ENCODE measurements at places on chromosomes 4 and X.
A peak's percentile ranks its signal among the peaks of the same experiment; 100 is the strongest.

DNA sequence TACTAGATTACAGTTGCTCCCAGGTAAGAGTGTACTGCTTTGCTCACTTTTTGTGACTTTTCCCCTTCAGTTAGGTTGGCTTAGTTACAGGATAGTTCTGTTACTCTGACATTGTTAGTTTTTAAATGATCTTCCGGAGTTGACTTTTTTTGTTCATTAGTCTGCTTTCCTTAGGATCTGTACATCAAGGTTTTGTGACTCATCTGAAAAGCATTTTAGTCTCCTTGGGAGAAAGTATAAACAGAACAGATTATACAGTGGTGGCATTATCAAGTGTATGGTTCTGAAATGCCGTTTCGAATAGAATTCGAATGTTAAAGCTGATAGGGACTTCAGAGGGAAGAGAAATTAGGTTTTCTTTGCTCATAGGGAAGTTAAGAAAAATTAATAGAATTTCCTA, 63.3 kb downstream of the USP9X start:
- ATAC-seq: no peak

DNA sequence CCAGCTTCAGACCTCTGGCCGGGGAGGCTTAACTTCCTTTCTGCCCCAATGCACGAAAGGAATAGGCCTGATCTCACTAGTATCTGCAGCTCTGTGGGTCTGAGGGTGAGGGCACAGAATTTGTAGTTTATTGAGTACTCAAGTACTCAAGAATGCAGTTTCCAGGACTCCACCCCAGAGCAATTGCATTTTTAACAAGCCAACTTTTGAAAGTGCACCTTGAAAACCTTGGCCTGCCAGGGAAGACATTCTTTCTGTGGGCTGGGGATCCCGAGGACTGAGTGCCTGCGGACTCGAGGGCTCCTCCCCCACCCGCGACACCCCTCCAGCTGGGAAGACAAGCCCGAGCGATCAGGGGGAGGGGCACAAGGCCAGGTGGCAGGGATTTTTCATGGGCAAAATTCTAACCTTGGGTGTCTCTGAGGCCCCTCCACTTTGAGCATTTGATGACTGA, 22.4 kb downstream of the RS1 start:
- no peak for ATAC-seq

- ATAC-seq: no peak
Measured at GRCh38 chr4:142850478-142850877, 4.4 kb upstream of the INPP4B start.

DNA sequence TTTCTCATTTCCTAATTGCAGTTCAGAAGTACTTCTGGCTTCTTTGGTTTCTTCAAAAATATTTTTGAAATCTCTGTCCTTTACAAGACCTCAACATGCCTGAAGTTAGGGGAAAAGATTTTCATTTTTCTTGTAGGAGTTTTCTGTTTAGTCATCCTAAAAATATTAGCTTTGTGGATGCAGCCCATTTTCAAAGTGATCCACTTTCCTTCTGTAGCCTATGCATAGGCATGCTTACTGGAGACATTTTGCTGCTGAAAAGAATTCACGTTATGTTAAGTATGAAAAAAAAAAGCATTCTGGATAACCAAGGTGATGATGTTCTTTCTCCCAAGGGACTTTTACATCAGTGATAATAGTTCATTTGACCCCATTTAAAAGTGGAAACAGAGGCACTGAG, 245.6 kb downstream of the THOC2 start:
- no peak for ATAC-seq

DNA sequence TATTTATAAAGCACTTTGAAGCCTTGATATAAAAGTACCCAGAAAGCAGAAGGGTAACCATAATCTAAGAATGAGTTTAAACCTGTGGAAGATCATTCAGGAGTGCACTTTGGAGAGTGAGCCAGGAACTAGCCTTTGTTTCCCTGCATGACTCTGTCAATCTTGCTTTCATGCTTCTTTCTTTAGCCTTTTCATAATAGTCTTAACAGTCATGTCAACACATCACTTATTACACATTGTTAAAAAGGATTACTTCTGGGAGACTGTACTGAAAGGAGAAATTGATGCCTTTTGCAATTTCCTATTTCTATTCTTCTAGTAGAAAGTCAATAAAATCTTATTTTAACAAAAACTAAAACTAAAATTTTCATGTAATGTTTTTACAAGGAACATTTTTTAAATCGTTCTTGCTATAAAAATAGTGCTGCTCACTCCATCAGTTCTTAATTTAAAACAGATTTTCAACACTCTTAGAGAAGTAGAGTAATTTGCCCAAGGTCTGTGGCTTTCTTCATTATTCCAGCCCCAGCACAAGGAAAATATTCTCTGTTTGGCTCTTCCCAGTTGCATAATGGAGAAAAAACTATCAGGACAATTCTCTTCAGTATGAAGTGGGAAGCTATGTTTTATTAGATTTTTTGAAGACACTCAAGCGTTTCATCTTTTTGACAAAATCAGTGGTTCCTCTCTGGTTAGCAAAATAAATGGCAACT, 35.4 kb upstream of the SPP1 start:
- ATAC-seq: no peak

GRCh38 chrX:65993332-65993731, 46.5 kb downstream of the VSIG4 start:
- no peak for ATAC-seq

DNA sequence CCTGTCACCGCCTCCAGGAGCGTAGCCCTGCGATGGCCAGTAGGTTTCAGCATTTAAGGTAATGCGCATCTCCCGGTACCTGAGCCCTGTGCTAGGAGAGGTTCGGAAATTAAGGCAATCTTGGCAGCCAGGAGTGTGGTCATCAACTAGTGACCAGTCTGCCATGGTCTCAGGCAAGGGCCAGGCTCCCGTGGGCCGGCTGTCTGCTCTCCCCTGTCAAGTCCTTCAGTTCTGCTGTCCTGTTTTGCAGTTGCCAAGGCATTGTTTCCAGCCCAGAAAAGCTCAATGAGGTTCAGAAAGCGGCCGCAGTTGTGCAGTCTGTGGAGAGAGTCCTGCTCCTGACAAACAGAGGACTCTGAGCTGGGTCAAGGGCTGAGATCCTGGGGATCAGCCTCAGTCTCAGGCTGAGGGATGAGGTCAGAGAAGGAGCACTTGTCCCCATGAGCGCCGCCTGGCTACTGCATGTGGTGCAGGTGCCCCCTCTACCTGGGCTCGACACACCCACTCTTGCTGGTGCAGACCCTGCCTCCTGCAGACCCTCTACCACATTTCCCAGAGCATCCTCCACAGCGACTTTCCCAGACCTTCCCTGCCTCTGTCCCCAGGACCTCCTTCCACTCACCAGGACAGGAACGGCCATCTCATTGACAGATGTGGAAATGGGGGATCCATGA, 53.4 kb upstream of the PSAPL1 start:
- no peak for ATAC-seq

- ATAC-seq: no peak
Measured at GRCh38 chr4:96835991-96836390, 996.1 kb downstream of the PDHA2 start.

DNA sequence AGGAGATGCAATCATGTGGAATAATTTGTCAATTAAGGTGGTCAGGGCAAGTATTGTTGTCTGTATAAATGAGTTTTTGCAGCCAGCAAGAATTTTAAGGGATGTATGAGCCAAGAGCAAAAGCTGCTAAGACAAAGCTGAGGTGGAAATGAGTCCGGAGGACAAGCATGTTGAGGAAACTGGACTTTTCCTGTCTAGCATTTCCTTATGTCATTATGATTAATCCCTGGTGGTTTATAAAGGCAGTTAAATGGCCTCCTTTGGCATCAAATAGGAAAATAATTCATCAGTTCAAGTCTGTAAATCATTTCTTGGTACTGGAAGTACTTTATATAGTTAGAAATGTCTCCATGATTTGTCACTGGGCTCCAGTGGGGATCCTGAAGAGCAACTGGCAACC, 61.6 kb upstream of the TEX13A start:
- ATAC-seq: no peak

- ATAC-seq: no peak
Measured at GRCh38 chr4:20305976-20306375, 54.3 kb downstream of the SLIT2 start.

DNA sequence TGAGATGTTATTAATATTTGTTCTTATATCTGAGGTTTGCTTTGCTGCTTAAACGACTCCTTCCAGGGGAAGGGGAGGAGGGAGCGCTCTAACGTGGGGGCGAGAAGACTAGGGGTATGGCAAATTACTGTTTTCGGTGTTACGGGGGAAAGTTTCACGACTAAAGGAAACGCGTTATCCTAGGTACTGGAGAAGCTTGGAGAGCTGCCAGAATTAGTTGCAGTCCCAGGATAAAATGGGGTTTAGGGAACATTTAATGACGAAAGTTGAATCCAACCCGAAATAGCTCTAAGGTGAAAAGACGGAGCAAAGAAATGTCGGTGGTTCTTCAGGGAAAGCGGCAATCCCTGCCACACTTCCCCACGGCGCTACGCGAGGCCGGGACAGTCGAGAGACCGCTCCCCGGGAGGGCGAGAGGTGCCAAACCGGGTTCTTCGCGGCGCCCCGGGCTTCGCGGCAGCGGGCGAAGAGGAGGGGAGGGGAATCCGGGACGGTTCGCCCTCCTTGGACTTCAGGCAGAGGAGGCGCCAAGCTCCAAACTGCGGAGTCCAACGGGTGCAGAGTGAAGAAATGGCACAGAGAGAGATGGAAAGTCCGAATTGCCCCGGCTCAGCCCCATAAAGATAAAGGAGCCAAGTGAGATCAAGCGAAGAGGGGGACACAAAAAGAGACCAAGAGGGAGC, 724 bp downstream of the THOC2 start:
- peak; percentile 30 for ATAC-seq

DNA sequence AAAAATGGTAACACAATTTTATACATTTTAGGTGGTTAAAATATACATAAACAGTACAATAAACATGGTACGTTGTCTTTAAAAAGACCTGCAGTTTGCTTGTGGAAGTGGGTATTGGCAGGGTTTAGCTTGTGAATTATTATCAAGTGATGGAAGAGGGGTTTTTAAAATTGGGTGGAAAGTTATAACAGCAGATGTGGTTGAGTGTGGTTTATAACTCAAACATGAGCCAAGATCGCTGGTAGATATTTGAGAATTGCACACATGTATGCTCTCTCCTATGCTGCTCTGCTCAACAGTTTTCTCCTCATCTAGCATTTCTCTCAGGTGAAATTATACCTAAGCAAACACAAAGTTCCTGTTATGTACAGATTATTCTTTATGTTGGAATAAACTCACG, 14.0 kb downstream of the EPGN start:
- ATAC-seq: no peak

DNA sequence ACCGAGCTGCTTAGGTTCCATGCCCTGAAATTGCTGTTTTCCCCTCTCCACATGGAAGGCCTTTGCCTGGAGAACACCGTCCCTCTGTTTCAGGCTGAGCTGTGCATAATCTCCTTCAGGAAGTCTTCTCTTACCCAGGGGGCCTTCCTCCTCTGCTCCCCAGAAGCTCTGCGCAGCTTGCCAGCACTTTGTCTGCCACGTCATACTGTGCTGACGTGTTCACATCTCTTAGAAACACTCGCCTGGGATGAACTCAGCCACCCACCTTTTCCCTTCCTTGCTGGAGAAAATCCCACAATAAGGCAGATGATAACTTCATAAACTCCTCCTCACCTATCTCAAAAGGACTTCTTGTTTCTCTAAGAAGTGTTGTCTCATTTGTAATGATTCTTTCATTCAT, 110.7 kb downstream of the ARHGAP10 start:
- ATAC-seq: no peak

- peak; percentile 27 for ATAC-seq
Measured at GRCh38 chr4:152101556-152102435, 341.0 kb upstream of the GATB start.

- ATAC-seq: no peak
Measured at GRCh38 chr4:88957570-88957969, 99.4 kb downstream of the FAM13A start.

DNA sequence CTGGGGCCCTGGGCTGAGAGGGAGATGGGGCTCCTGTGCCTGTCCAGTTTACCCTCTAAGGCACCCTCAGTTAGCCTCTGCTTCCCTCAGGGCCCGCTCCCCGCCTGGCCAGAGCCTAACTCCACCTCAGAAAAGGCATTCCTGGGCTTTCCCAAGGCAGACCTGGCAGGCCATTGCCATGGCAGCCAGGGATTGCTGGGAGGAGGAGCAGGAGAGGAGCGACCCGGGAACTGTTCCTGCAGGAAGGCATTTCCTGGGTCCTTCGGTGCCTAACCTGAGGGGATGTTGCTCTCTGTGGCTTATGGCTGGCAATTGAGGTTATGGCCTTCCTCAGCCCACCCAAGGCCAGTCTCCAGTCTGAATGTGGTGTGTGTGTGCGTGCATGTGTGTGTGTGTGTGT, 131.3 kb downstream of the PJA1 start:
- no peak for ATAC-seq

All from activated T-helper 17 cell treated with anti-CD3 and anti-CD28 coated beads, Interleukin-2, amount 50 U/mL, for 72 hours (primary cell).